ENCODE measurements at places on chromosomes 11 and 22.

GRCh38 chr11:78254268-78254667 lies 65.5 kb downstream of the USP35 start:
- no peak for DNase-seq

- DNase-seq, result no peak
Observed at GRCh38 chr11:32659672-32660071, 76.0 kb downstream of the EIF3M start.

- DNase-seq, result no peak
Observed at GRCh38 chr11:73968356-73968966, 14.2 kb downstream of the UCP2 start.

DNA sequence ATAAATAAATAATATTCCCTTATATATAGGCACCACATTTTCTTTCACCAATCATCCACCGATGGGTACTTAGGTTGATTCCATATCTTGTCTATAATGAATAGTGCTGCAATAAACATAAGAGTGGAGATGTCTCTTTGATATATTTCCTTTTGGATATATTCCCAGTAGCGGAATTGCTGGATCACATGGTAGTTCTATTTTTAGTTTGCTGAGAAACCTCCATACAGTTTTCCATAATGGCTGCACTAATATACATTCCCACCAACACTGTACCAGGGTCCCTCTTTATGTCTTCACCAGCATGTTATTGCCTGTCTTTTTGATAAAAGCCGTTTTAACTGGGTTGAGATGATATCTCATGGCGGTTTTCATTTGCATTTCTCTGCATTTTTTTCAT lies 23.6 kb downstream of the PAMR1 start:
- no peak for DNase-seq

DNA sequence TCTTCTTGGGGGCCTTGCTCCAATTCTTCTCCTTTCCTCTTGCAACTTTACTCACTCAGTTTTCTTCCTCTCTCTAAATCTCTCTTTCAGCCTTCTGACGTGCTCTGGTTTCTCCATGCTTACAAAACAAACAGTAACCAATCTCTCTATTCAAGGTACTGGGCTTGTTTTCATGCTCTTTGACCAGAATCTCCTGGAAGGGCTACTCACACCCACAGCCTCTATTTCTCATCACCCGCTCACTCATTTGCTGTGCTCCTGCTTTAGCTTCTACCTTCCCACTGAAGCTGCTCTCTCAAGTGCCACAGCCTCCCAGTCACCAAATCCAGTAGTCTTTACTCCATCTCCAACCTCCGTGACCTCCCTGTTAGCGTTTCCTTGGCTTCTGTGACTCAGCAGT lies 60.4 kb downstream of the SERGEF start:
- DNase-seq, result no peak

- no peak for DNase-seq
Observed at GRCh38 chr11:68354148-68354872, 41.9 kb downstream of the LRP5 start.

DNA sequence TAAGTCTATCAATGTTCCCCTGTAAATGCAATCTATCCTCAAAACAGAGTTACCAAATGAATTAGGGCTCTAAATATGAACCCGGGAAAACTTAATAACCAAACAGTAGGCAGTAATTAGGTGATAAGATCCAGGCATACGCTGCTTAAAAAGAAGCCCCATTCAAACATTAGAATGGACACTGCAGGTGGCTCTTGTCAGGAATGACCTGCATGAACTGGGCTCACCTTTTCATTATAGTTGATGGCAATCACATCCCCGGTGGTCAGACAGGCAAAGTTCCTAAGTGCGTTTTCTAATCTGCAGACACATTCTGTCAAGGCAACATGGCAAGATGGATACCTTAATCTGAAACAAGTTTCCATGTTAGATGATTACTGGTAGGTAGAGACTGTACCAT lies 14.0 kb downstream of the UFD1 start:
- no peak for DNase-seq

DNA sequence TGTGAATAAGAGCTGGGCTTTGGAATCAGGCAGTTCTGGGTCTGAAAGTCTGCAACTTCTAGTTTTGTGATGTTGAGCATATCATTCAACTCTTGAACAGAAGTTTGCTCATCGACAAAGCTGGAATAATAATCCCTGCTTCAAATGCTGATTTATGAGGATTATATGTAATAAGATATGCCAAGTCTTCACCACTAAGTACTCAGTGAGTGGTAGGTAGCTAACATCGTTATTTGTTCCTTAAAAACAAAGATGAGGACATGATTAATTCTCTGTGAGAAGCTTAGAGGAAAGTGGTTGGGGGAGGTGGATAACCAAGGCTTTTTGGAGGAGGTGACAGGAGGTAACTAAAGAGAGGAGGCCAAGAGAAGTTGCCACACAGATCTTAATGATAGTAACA lies 96.5 kb downstream of the ME3 start:
- DNase-seq, result no peak

- DNase-seq, result no peak
Observed at GRCh38 chr11:31441296-31441695, 68.1 kb downstream of the IMMP1L start.

- no peak for DNase-seq
Observed at GRCh38 chr11:123576501-123576900, 77.9 kb downstream of the SCN3B start.

DNA sequence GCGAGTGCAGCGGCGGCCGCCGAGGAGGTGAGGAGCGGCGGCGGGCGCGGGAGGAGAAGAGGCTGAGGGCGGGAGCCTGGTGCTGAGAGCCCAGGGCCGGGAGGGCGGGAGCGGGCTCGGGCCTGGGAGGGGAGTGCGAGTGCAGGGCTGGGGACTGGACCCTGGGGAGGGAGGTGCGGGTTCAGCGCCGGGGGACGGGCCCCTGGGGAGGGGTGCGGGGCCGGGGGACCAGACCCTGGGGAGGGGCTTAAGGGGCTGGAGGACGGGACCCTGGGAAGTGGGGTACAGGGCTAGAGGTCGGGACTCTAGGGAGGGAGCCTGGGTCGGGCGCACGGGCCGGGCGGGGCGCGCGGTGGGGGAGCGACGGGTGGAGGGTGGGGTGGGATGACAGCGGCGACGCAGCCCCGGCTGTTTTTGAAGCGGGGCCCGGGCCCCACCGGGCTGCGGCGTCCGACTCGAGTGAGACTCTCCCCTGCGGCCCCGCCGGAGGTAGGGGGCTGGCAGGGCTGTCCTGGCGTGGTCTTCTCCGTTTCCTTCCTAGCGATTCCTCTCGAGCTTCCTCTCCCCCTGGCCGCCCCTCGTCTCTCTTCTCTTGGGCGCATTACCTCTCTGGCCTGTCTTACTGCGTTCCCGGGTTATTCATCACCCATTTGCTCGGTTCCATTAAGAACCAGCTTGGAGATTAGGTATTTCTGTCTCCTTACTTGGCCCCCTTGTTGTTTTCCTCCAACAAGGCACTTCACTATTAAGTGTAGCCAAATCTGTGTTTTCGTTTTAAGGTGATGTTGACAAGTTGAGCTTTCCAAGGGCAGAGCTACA lies 754 bp downstream of the NUP50 start:
- peak; percentile 68 for DNase-seq

DNA sequence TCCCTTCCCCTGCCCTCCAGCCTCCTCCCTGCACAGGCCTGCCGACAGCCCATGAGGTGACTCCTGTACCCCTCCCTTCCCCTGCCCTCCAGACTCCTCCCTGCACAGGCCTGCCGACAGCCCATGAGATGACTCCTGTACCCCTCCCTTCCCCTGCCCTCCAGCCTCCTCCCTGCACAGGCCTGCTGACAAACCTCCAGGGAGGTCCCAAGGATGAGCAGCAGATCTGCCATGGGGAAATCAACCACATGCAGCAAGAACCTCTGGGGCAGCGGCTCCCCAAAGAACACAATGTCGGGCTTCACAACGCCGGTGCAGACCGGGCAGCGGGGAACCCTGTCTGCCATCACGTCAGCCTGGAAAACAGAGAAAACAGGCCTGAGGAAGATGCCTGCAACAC lies 12.3 kb downstream of the SIRT3 start:
- no peak for DNase-seq

- peak; percentile 74 for DNase-seq
Observed at GRCh38 chr11:61971248-61972111, 4.0 kb upstream of the FTH1 start.

- peak; percentile 15 for DNase-seq
Observed at GRCh38 chr11:77879218-77879617, 58.3 kb downstream of the AAMDC start.

DNA sequence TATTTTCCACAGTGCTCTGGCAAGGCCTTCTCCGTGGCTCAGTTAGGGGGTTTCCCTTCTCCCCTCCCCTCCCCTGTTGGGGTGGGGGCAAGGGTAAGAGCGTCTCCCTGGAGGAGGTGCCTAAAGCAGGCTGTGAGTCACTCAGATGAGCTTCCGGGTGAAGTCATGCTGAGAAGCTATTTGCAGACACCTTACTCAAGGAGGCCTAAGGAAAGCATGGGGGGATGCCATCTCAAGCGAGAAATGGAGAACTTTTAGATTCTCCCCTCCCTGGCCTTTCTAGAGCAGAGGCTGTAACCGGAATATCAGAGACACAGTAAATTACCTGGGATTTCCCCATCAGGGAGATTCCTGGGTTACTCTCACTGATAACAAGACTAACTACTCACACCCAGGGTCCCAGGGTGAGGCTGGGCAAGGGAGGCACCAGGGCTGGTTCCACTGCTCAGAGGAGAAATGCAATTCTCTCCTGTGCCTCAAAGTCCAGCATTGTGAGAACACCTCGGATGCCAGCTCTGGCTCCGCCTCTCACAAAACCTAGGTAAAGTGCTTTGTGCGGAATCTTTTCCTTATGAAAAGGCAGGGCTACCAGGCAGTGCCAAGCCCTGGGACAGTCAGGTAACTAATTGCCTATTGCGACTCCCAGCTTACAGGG lies 123.6 kb downstream of the ABTB2 start:
- peak; percentile 63 for DNase-seq

DNA sequence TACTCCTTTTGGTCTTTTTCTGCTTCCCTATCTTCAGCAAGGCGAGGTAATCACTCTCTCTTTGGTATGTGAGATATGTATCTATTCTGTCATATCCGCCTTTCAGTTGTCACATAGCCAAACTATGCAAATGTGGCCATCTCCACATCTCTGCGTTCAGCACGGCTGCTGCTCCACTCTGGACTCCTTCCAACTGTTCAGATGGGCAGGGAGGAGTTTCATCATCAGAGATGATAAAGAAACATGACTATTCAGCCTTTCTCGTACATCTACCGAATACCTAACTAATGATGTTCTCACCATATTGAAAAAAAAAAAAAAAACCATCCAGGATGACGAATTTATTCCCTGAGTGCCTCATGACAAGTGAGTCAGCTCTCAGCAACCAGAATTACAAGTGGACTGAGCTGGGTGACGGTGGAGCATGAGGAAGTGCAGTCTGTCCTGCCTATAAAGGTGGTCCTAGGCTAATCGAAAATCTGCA lies 899.6 kb downstream of the OPCML start:
- DNase-seq, result no peak

DNA sequence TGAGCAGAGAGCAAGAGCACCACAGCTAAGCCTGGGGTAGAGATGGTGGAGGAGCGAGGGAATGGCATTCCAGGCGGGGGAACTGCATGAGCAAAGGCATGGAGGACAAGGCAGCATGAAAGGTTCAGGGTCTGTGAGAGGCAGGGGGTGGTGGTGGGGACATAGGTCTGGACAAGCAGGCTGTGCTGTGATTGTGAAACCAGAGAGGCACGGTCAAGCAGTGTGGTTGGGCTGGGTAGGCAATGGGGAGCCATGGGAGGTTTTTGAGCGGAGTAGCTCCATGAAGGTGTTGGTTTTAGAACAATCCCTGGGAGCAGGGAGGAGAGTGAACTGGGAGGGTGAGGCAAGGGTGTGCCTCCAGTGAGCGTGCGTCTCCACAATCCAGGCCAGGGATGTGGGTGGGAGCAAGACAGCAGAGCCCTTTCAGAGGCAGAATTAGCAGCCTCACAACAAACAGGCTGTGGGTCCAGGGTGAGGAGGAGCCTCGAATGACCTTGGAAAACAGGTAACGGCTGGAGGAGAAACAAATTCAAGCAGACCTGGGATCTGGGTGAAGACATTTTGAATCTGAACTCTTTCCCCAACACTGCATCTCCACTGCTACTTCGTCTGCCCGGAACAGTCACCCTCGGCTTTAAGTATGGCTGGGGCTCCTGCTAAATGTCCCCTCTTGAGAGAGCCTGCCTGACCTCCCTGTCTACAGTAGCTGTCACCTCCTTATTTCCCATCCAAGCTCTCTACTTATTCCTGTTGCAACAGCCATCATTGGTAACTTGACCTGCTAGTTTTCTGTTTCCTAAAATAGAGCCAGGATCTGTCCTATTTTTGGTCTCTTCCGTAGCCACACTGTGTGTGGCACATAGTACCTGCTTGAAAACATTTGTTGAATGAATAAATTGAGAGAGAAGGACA lies 27.0 kb upstream of the TSPAN18 start:
- DNase-seq, result no peak

DNA sequence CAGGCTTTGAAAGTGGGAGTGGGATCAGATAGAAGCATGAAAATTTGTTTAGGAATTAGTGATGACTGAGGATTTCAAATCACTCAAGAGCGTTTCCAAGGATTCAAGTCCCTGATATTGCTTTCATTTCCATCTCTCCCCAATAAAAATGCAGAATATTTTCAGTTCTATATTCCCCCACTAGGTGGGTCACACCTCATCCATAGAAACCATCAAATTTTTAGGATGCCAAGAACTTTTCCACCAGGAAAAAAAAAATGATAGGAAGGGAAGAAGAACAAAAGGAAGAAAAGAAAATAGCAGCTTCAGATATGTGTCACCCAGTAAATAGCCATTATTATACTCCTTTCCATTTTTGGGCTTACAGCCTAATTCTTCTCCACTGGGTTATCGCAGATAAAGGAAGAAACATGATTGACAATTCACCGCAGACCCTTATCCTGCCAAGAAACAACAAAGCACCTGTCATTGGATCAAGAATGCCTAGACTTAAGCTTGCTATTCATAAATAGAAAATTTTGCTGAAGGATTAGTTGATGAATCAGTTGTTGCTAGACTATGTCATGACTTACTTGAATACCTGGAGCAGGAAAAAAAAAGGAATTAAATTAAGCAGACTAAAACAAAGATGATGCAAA lies 30.3 kb upstream of the OR10D3 start:
- DNase-seq, result no peak

Data from GM13976 (cell line).